ENCODE measurements at places on chromosomes 13 and 19.
A peak's percentile ranks its signal among the peaks of the same experiment; 100 is the strongest.

GRCh38 chr19:791007-791566 lies 6.2 kb upstream of the PTBP1 start:
- H3K27me3 ChIP-seq = no peaks in the 10 kb centered on the region
- no peak overlapping the region for H3K4me3 ChIP-seq
- H3K27ac ChIP-seq = no peak overlapping the region

DNA sequence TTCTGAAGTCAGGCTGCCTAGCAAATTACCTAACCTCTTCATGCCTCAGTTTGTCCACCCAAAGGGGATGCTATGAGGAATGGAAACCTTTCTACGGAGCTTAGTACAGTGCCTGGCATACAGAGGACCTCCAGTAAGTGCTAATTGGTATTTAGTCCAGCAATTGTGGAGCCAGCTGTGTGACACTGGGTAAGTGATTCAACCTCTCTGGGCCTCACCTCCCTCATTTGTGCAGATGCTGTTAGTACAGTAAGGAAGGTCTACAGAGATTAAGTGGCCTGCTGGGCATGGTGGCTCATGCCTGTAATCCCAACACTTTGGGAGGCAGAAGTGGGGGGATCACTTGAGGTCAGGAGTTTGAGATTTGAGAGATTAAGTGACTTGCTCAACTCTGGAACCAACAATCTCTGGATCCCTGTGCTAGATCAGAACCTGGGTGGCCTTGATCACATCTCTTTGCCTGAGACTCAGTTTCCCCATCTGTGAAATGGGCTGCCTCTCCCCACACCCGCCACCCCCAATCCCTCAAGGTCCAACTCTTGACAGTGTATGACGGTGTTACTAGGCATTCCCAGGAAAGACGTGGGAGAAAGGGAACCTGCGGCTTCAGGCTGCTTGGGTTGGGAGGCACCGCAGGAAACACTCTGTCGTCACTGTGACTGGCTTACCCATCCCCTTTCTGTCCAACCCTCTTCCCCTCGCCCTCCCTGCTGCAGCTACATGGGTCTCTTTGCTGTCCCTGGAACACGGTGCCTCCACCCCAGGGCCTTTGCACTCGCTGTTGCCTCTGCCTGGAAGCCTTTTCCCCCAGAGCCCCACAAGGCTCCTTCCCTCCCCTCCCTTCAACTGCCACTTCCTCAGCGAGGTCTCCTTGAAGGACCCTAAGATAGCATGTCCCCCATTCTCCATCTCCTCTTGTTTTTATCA lies 18.3 kb downstream of the PRKD2 start:
- peaks cover 18% of the 10 kb centered on the region for H3K36me3 ChIP-seq
- peaks cover 2% of the 10 kb centered on the region for H3K4me1 ChIP-seq
- H3K4me3 ChIP-seq = no peak overlapping the region
- no peak overlapping the region for H3K27ac ChIP-seq
- H3K27me3 ChIP-seq = no peaks in the 10 kb centered on the region
- DNase-seq = no peak

DNA sequence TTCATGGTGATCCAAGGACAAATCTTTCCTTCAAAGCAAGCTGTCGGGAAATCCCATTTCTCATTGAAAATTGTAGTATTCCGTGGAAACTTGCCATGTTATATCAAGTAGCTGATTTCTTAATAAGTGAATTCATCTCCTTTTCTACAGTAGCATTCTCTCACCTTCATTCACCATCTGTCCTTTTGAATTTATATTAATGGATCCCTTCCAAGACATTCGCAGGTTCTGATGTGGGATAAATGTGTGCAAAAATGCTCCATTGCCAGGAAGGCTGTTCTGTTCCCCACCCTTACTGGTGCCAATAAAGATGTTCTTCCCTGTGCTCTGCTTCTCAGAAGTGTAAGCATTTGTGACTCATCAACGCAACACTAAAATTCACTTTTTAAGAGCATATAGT lies 36.2 kb downstream of the AMER2 start:
- no peaks in the 10 kb centered on the region for H3K27me3 ChIP-seq
- H3K4me1 ChIP-seq = no peaks in the 10 kb centered on the region
- H3K27ac ChIP-seq = no peak overlapping the region

DNA sequence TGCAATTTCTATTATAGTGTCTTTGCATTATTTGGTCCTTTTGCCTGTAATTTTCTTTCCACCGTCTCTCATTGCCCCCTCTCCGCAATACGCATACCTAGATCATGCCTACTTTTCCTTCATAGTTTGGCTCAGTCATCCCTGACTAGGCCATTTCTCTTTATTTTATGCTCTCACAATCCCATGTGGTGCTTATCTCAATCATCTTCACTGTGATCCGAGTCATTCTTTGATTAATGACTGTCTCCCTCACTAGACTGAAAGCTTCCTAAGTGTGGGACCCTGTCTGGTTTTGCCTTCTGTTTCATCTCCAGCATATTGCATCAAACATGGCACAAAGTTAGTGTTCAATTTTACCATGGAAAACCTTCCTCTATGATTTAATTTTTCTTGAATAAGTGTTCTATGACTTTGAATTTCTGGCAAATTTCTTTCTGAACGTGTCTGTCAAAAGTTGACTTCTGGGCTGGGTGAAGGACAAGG lies 43.7 kb upstream of the OLFM4 start:
- no peak overlapping the region for H3K4me3 ChIP-seq
- peaks cover 2% of the 10 kb centered on the region for H3K27me3 ChIP-seq
- DNase-seq = no peak

DNA sequence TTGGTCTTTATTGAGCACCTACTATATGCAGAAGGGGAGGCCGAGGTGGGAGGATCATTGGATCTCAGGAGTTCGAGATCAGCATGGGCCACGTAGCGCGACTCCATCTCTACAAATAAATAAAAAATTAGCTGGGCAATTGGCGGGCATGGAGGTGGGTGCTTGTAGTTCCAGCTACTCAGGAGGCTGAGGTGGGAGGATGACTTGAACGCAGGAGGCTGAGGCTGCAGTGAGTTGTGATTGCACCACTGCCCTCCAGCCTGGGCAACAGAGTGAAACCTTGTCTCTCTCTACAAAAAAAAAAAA lies 3.8 kb downstream of the CFD start:
- H3K27ac ChIP-seq = no peak overlapping the region
- H3K4me3 ChIP-seq = no peak overlapping the region
- H3K27me3 ChIP-seq = peaks cover 4% of the 10 kb centered on the region

- H3K4me3 ChIP-seq = no peak overlapping the region
- DNase-seq = no peak
- H3K36me3 ChIP-seq = no peaks in the 10 kb centered on the region
Observed at GRCh38 chr19:33247441-33247819, 21.8 kb upstream of the SLC7A10 start.

DNA sequence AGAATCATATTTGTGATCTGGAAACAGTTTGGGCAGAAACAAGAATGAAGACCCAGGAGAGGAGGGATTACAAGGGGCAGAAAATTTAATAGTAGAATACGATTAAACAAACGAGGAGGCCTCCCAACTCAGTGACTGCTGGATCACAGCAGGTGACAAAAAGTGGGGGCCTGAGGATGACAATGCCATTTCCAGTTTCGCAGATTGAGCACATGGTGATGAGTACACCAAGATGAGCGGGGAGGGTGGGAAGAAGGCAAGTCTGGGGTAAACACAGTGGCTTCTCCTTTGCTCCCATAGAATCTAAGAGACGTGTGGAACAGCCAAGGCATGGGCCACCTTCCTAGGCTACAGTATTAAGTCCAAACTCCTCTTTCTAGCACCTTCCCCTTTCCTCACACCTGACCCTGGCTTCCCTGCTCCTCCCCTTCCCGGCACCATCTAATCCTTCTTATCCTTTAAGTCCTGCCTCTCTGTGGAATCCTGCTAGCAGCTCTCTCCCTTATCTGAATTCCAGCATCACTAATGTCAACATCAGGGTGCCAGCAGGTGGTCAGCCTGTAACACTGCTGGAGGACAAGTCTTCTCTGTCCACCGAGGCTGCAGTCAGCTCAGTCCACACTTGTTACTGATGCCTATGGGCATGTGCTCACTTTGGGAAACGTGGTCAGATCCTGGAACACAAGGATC lies 13.5 kb downstream of the ATP7B start:
- DNase-seq = peak; percentile 76
- peaks cover 2% of the 10 kb centered on the region for H3K36me3 ChIP-seq
- no peaks in the 10 kb centered on the region for H3K27me3 ChIP-seq
- no peak overlapping the region for H3K4me3 ChIP-seq
- H3K4me1 ChIP-seq = peaks cover 69% of the 10 kb centered on the region

- no peaks in the 10 kb centered on the region for H3K27me3 ChIP-seq
- no peak for DNase-seq
- H3K36me3 ChIP-seq = no peaks in the 10 kb centered on the region
- H3K4me1 ChIP-seq = no peaks in the 10 kb centered on the region
- no peak overlapping the region for H3K4me3 ChIP-seq
- H3K27ac ChIP-seq = no peak overlapping the region
Observed at GRCh38 chr19:22606212-22606553, 27.9 kb upstream of the ZNF492 start.

- H3K4me3 ChIP-seq = no peak overlapping the region
- H3K27me3 ChIP-seq = no peaks in the 10 kb centered on the region
Observed at GRCh38 chr13:80840316-80840976, 499.5 kb upstream of the SPRY2 start.

- H3K4me3 ChIP-seq = no peak overlapping the region
- DNase-seq = no peak
- H3K27ac ChIP-seq = no peak overlapping the region
- H3K4me1 ChIP-seq = peaks cover 18% of the 10 kb centered on the region
Observed at GRCh38 chr19:55377356-55378131, 918 bp downstream of the TMEM190 start.

- no peaks in the 10 kb centered on the region for H3K27me3 ChIP-seq
- DNase-seq = no peak
- no peak overlapping the region for H3K27ac ChIP-seq
- H3K4me1 ChIP-seq = peaks cover 12% of the 10 kb centered on the region
- no peaks in the 10 kb centered on the region for H3K36me3 ChIP-seq
- H3K4me3 ChIP-seq = no peak overlapping the region
Observed at GRCh38 chr13:79772811-79773210, 291.9 kb downstream of the NDFIP2 start.

DNA sequence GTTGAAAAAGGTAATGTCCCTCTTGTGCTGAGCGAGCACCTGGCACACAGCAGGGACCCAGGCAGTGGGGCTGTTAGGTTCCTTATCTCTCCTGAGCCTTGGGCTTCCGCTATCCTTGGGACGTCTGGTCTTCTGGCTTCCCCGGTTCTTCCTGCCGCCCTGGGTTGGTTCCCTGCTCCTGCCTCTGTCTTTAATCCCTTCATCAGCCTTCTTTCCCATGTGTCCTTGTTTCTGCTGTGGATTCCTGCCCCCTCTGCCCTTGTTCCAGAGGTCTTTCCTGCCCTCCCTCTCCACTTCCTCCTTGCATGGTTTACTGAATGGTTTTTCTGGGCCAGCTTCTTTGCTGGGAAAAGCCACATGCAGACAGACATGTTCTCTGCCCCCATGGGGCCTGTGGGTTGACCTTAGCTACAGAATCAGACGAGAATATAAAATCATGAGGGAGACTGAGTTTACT lies 2.6 kb downstream of the EPN1 start:
- no peak overlapping the region for H3K4me3 ChIP-seq
- H3K4me1 ChIP-seq = peaks cover 45% of the 10 kb centered on the region
- no peaks in the 10 kb centered on the region for H3K27me3 ChIP-seq
- peaks cover 17% of the 10 kb centered on the region for H3K36me3 ChIP-seq
- DNase-seq = peak; percentile 75

GRCh38 chr19:45184115-45184514 lies 5.5 kb downstream of the BLOC1S3 start:
- H3K36me3 ChIP-seq = no peaks in the 10 kb centered on the region
- H3K4me1 ChIP-seq = peaks cover 8% of the 10 kb centered on the region
- H3K27me3 ChIP-seq = no peaks in the 10 kb centered on the region
- no peak overlapping the region for H3K27ac ChIP-seq
- no peak overlapping the region for H3K4me3 ChIP-seq

DNA sequence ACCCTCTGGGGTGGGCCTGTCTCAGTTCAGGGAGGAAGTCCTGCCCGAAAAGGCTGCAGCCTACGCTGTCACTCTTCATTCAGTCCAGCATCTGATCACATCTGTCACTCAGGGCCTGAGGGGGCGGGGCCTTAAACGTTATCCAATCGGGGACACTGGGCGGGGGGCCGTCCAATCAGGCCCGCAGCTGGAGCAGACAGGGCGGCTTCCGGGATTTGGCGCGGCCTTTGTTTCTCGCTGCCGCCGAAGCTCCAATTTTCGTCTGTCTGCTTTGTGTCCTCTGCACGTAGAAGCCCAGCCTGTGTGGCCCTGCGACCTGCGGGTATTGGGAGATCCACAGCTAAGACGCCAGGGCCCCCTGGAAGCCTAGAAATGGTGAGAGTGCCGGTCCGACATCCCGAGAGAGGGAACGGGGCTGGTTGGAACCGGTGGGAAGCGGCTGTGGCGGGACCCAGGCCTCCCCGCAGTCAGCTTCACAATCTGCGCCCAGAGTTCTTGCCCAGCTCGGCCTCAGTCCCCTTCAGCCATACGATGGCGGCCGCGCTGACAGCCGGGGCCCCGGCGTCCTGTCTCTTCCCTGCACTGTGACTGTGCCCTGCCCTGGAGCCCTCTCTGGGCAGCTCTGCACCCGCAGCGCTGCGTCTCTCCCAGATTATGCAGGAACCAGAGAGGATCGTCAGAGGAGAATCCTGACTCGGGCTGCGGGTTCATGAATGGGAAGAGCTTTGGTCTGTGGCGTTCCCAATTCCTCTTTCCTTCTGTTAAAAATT lies at the start of gene ZNF730:
TSS of gene ZNF730 (plus strand) at position 224 of the 770 bp plus-strand sequence. CDS start at position 373, 149 bp downstream.
- no peaks in the 10 kb centered on the region for H3K27me3 ChIP-seq
- peak within 1 kb of the TSS; percentile 35 for H3K4me3 ChIP-seq
- no peaks in the 10 kb centered on the region for H3K36me3 ChIP-seq

- no peak overlapping the region for H3K4me3 ChIP-seq
- H3K27ac ChIP-seq = no peak overlapping the region
- H3K36me3 ChIP-seq = no peaks in the 10 kb centered on the region
- no peaks in the 10 kb centered on the region for H3K27me3 ChIP-seq
- no peaks in the 10 kb centered on the region for H3K4me1 ChIP-seq
Observed at GRCh38 chr13:104837756-104838155, 1697.7 kb downstream of the EFNB2 start.

GRCh38 chr13:107099661-107100060 lies 531.7 kb upstream of the ARGLU1 start:
- H3K27me3 ChIP-seq = no peaks in the 10 kb centered on the region
- no peaks in the 10 kb centered on the region for H3K36me3 ChIP-seq
- H3K4me1 ChIP-seq = no peaks in the 10 kb centered on the region
- no peak for DNase-seq
- no peak overlapping the region for H3K4me3 ChIP-seq

DNA sequence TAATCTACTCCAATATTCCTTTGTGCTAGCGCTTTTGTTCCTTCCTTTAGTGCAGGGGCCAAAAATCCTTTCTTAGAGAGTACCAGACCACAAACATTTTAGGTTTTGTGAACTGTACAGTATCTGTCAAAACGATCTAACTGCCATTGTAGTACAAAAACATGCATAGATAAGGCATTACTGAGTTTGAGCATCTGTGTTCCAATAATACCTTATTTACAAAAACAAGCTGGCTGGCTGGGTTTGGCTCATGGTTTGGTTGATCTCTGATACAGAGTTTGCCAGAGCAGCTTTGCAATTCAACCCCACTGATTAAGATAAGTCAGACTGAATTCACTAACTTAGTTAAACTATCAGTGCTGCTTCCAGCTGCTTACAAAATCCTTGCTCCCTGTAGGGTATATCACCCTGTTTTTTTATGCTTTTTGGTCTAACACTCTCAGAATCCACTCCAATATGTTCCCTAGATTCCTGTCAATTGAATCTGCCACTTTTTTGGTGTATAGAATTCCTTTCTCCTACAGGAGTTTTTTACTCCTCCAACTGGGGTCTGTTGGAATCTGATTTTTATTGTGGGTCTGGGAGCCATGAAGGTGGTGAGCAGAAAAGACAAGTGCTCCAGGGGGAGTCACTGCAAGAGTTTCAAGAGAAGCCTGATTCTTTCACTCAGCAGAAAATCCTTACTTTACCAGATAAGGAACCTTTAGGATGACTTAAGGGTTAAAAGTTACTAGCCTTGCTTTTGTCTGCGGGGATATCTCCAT lies 1399.4 kb downstream of the EFNB2 start:
- no peak overlapping the region for H3K4me3 ChIP-seq
- no peak for DNase-seq
- no peaks in the 10 kb centered on the region for H3K36me3 ChIP-seq
- no peaks in the 10 kb centered on the region for H3K4me1 ChIP-seq
- no peak overlapping the region for H3K27ac ChIP-seq
